Fibroblast of villous mesenchyme (primary cell): ENCODE measurements at places on chromosomes 12 and 14. TPM values are rescaled to one million over a fixed set of nuclear protein-coding genes. Genes with fewer than 3 reads are reported as not detected.
A peak's percentile ranks its signal among the peaks of the same experiment; 100 is the strongest.

Gene MANSC1
- total RNA-seq, result 2.3 and 4.7 TPM in 2 replicates

GRCh38 chr12:124780752-124781685, 82.6 kb downstream of the SCARB1 start:
- no peak for DNase-seq

- DNase-seq, result no peak
Observed at GRCh38 chr14:100885617-100886016, 17.9 kb downstream of the RTL1 start.

DNA sequence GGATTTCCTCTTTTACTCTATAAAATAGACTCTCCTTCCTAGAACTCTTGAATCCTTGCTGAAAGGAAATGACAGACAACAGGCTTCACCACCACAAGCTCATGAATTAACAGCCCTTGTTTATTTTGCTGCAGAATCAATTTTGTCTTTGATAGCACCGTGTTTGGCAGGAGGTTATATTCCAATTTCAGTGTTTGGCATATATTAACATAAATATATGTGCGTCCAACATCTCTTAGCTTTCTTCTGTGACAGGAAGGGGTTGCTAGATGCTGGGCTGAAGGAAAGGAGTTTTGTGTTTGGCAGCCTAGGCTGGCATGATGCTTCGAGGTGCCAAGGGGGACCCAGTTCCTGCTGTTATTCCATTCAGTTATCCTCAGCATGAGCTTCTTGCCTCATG, 126.4 kb downstream of the TMEM132C start:
- DNase-seq, result no peak

GRCh38 chr14:90676912-90677311, 139.3 kb downstream of the TTC7B start:
- DNase-seq, result peak; percentile 92

- DNase-seq, result no peak
Observed at GRCh38 chr12:111407377-111408115, 1.8 kb downstream of the SH2B3 start.

- no peak for DNase-seq
Observed at GRCh38 chr14:88233915-88234314, 89.2 kb downstream of the KCNK10 start.

DNA sequence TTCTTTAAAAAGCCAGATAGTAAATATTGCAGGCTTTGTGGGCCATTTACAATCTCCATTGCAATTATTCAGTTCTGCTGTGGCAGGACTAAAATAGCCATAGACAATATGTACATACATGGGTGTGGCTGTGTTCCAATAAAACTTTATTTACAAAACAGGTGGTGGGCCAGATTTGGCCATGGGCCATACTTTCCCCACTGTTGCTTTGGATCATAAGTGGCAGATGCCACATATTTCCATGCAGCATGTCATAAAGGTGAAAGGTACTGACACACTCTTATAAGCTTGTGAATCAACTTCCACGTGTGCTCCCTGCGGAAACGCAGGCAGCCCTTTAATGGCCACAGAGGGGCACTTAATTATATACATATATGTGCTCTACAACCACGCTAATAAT, 244.4 kb upstream of the FOXN3 start:
- no peak for DNase-seq
